Fibroblast of skin of left biceps (primary cell): ENCODE measurements at places on chromosomes 2 and 18.
A peak's percentile ranks its signal among the peaks of the same experiment; 100 is the strongest.

DNA sequence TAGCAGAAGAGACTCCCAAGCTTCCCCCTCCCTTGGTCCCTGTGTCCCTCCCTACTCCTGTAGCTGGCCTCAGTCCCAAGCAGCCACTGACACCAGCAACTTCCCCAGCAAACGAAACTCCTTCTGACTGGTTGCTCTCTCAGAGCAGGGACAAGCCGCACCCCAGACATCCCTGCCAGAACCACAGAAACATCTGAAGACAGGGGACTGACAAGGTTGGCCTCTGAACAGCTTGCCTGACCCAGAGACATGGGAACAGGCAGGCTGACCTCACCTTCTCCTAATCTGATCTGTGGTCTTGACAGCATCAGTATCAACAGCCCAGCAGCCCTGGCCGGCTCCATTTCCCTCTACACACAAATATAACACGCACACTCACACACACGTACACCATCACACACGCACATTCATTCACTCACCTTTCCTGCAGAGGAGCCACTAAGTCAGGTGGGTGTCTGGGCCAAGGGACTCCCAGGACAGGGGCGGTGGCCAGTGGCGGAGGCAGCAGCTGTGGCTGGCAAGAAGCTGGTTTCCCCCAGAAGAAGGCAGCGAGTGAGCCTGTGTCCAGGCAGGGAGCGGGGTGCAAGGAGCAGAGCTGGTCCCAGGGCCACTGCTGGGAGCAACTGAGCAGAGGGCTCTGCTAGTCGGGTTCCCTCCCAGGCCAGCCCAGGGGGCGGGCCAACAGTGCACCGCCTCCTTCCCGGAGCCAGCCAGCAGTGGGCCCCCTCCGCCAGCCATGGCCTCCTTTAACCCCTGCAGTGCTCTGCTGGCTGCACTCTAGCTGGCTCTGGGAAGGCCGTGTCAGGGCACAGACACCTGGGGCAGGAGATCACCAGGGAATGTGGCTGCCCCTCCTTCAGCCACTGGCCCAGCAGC is 59.1 kb downstream of the TNS1 start:
- DNase-seq: no peak

DNA sequence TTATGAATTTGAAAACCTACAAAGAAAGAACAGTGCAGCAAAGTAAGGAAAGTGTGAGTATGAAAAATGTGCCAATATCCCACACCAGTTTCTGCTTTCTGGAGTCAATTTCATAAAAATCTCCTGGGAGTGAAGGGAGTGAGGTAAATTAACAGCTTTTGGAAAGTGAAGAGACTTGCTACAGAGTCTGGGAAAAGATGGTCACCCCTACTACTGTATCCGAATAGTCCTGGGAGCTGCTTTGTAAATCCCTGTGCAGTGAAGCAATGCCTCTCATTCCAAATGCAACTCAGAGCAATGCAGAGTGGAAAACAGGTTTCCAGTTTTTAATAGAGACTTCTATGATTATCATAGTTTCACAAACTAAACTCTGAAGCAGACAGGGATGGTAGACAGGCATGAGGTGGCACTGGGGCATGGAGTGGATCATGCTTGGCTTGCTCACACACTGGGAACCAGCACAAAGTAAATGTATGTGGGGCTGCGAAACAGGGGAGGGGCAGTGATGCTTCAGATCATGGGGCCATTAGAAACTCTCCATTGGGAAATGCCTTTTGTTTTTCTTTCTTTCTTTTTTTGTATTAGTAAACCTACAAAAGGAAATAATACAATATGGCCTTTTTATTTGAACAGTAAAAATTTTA is 10.6 kb downstream of the COL5A2 start:
- no peak for DNase-seq

DNA sequence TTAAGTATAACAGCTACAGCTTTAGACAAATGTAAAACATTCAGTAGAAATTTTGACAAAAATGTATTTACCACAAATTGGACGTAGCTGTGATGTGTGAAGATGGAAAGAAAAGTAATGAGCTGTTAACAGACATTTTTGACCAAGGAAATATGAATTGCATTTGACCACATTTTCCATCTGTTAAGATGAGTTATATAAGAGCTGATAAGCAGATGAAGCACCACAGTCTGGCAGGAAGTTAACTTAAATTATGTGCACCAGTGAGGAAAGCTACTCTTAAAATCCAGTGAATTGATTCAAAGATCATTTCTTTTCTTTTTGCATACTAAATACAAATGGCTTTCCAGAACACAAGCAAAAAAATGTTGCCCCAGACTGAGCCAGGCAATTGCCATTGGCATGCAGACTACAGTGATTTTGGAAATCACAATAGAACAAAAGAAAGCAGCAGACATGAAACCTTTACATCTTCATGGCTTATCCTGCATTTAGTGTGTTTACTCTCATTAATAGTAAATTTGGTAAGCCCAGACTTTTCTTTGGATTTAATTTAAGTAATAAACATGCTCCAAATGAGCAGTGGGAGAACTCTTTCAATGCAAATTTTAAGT is 493.7 kb downstream of the TMX3 start:
- peak; percentile 68 for DNase-seq

- no peak for DNase-seq
Observed at GRCh38 chr2:159169187-159169586, 117.3 kb downstream of the WDSUB1 start.

DNA sequence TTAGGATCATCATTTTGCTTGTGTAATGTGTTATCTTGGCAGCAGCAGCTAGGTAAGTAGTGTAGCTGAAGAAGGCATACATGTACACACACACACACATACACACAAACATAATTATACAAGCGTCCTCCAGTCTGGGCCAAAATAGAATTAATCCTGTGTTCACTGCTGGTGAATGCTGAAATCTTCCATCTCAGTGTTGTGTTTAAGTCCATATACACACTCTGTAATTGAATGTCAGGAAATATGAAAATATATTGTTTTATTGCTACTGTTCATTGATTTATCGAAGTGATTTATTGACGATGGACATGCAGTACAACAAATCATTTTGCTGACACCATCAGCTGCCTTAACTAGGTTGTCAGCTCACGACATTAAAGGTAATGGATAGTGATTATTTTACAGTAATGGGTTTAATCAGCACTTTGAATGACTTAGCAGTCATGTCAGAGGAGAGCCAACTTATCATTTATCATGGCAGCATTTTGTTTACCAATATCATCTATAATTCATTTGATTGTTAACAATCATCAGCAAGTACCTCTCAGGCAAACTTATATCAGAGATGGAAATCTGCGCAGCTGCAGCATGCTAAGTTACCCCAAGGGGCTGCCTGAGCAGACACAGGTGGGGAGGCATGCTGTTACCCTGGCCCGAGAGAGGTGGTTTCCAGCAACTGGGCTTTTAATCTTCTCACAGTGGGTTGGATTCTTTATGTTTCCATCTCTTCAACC is 83.7 kb upstream of the FSHR start:
- DNase-seq: no peak

- no peak for DNase-seq
Observed at GRCh38 chr18:10856132-10856531, 293.2 kb downstream of the PIEZO2 start.

GRCh38 chr2:9226458-9227380 is 20.1 kb downstream of the ASAP2 start:
- DNase-seq: no peak

- DNase-seq: no peak
Observed at GRCh38 chr2:234496055-234496834, 636 bp downstream of the ARL4C start.

DNA sequence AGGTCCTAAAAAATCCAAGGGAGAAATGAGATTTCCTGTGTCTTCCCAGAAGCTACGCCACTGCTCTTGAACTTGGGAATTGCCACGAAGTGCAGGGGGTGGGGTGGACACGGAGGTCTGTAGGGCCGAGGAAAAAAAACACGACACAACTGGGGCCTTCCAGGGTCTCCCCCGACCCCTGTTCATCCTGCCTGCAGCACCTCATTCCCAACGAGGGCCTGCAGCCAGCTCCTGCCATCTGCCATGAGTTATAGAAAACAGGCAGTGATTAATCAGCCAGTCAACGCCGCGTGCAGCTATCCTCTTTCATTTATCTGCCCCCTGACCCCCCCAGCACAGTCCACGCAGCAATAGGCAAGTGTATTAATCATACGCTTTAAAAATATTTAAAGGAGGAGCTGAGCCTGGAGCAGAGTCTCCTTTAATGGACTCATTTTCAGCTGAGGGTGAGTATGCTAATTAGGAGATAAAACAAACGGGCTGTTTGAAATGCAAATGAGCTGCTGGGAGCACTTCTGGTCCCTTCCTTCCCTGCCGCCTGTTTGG is 209.9 kb downstream of the TFCP2L1 start:
- peak; percentile 93 for DNase-seq

GRCh38 chr2:172228177-172228808 is 125.6 kb upstream of the DLX2 start:
- DNase-seq: no peak

GRCh38 chr2:10188211-10188610 is 65.7 kb downstream of the RRM2 start:
- no peak for DNase-seq

DNA sequence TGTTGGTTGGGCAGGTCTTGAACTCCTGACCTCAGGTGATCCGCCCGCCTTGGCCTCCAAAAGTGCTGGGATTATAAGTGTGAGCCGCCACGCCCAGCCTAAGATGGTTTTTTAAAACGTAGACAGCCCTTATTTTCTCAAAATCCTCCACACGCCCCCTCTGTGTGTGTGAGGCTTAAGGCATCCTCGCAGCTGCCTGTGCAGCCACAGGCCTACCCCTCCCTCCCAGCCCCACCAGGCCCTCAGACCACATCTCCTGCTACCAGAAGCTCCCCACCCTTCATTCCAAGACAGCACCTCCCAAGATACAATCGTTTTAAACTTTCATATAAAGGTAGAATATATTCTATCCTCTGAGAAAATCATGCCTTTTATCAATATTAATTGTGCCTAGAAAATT is 4.8 kb downstream of the ANO7 start:
- no peak for DNase-seq

DNA sequence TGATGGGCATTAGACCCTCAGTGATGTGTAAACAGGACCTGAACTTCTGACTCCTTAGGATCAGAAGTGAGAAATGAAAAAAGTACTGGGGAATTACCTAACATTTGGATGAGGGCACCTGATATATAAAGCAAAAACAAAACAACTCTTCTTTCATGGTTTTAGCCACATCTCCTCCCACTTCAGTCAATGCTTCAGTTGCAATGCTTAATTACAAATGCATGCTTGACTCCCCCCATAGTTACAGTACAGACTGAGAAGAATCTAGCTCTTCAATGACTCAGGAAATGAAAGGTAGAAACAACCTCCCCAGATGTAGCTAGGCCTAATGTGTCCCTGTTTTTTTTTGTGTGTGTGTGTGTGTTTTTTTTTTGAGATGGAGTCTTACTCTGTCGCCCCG is 276.8 kb upstream of the POU3F3 start:
- no peak for DNase-seq

- no peak for DNase-seq
Observed at GRCh38 chr2:182148344-182148743, 162.7 kb downstream of the PPP1R1C start.

- DNase-seq: no peak
Observed at GRCh38 chr18:13231151-13231550, 12.6 kb downstream of the LDLRAD4 start.

DNA sequence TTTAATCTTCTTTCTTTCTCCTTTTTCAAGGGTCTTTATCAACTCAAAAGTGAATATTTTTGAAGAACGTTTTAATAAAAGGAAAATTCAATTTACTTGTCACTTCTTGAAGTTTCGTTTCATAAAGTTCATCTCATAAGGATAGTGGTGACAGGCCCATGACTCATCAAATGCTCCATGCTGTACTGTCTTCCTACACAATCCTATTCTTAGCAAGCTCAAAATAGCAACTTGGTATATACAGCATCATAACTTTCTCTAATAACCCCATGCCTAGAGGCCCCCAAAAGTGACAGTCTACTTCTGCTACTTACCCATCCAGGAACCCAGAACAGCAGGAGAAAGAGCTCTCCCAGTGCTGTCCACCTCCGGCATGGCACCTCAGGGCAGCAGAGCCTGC is 7.7 kb downstream of the FBXO15 start:
- no peak for DNase-seq

GRCh38 chr2:205699515-205700289 is 17.4 kb downstream of the NRP2 start:
- no peak for DNase-seq

GRCh38 chr2:51424418-51424817 is 392.5 kb upstream of the NRXN1 start:
- no peak for DNase-seq

DNA sequence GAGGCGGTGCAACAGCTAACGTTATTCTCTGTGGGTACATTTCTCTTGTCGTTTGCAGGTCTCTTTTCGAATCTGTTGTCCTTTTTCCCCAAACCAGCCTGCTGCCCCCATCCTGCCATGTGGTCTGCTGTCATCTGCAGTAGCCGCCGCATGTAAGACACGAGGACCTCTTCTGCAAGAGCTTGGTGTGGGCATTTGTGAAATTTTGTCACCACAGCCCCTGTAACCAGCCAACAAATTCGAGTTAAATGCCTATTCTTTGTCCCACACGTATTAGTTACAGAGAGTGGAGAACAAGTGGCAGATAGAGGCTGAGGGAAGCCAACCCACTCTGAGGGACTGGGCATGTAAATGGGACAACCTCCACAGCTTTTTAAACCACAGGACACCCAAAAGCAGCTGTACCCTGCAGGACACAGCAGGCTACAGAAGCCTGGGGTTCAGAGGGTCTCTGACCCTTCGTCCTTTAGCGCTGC is 35.0 kb downstream of the ITGA6 start:
- DNase-seq: no peak

- DNase-seq: no peak
Observed at GRCh38 chr18:58315739-58316215, 271.8 kb downstream of the NEDD4L start.

- DNase-seq: no peak
Observed at GRCh38 chr2:88011011-88011410, 5.3 kb downstream of the RNU2-63P start.

DNA sequence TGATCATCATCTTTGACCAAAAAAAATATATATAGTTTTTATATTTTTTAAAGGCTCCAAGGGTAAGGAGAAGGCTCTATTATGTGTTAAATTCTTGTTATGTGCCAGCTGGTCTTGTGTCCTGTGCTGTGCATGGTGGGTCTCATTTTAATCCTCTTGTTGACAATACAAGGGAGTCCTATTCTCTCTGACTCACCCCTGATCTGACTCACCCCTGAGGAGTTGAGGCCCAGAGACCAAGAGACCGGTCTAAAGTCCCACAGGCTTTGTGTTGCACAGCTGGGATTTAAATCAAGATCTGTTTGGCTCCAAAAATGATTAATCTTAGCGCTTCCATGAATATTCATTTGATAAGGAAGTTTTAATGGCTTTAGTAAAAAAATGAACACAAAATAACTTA is 25.7 kb downstream of the MC2R start:
- DNase-seq: no peak

- peak; percentile 15 for DNase-seq
Observed at GRCh38 chr2:37377187-37377532, 32.7 kb downstream of the QPCT start.
